ENCODE measurements at places on chromosomes 3 and 15. TPM values are rescaled to one million over a fixed set of nuclear protein-coding genes. Genes with fewer than 3 reads are reported as not detected.

Gene ANP32A
- total RNA-seq: 76.0 TPM

Gene SLC28A1
- not detected for total RNA-seq

Gene GOLGA8T
- total RNA-seq: not detected

Gene RPL22L1
- total RNA-seq: 232 TPM

Gene CAMKV
- 0.32 TPM for total RNA-seq

Gene PRKCD
- total RNA-seq: 3.3 TPM

Gene ZBTB20
- total RNA-seq: 2.9 TPM

Gene GRIP2
- total RNA-seq: 0.18 TPM

Gene MME
- 19.5 TPM for total RNA-seq

Gene KNL1
- 18.4 TPM for total RNA-seq

Gene MOBP
- total RNA-seq: not detected

Gene PLIN1
- not detected for total RNA-seq

Gene CSPG5
- 3.8 TPM for total RNA-seq

Gene ST8SIA2
- 0.13 TPM for total RNA-seq

Gene RTP1
- total RNA-seq: not detected

Gene HRG
- not detected for total RNA-seq

Gene LIPH
- total RNA-seq: not detected

Gene CALML4
- 3.7 TPM for total RNA-seq

Gene KAT2B
- total RNA-seq: 33.6 TPM

Gene CCDC39
- total RNA-seq: not detected

Gene ALDH1A2
- total RNA-seq: 0.18 TPM

Gene CADM2
- total RNA-seq: not detected

Gene IMPG2
- 0.03 TPM for total RNA-seq

Gene SFMBT1
- total RNA-seq: 19.4 TPM

Gene ALDH1A3
- total RNA-seq: 0.34 TPM

Gene BSN
- total RNA-seq: 0.11 TPM

Gene SCG3
- 0.37 TPM for total RNA-seq

Gene NLGN1
- total RNA-seq: 35.2 TPM

Gene CHST13
- 1.7 TPM for total RNA-seq

Gene SEMA6D
- 7.5 TPM for total RNA-seq

Gene GOLGA8R
- 0.08 TPM for total RNA-seq

Gene GHSR
- total RNA-seq: not detected

Gene CDC25A
- total RNA-seq: 14.9 TPM

Gene PLA2G4B
- total RNA-seq: 0.61 TPM

Gene ESYT3
- 0.05 TPM for total RNA-seq

Gene BFSP2
- total RNA-seq: 0.40 TPM

Gene TTLL13
- not detected for total RNA-seq

Gene ZIC1
- total RNA-seq: 3.8 TPM

Gene FAM227B
- total RNA-seq: 2.6 TPM

Gene ZNF774
- 2.1 TPM for total RNA-seq

Data from SK-MEL-5 (cell line).